ENCODE measurements at places on chromosomes 5 and 9. TPM values are rescaled to one million over a fixed set of nuclear protein-coding genes. Genes with fewer than 3 reads are reported as not detected.
A peak's percentile ranks its signal among the peaks of the same experiment; 100 is the strongest.

DNA sequence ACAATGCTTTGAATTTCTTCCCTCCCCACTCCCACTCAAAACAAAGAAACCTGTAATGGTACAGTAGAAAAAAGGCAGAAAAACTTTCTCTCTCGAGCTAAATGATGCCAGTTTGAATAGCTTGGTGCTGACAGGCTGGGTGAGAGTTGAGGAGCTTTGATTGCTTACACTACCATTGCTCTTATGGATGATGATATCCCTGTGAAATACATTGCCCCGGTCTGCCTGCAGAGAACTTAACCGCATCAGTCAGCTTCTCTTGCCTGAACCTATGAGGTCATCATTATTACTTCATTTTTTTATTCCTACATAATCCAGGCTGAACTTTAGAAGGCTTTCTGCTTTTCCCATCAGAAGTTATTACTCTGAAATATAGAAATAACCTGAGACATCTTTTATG is 69.3 kb downstream of the ISL1 start:
- H3K27me3 ChIP-seq, result no peaks in the 10 kb centered on the region
- H3K36me3 ChIP-seq, result no peaks in the 10 kb centered on the region
- no peaks in the 10 kb centered on the region for H3K4me1 ChIP-seq
- no peak overlapping the region for H3K27ac ChIP-seq

DNA sequence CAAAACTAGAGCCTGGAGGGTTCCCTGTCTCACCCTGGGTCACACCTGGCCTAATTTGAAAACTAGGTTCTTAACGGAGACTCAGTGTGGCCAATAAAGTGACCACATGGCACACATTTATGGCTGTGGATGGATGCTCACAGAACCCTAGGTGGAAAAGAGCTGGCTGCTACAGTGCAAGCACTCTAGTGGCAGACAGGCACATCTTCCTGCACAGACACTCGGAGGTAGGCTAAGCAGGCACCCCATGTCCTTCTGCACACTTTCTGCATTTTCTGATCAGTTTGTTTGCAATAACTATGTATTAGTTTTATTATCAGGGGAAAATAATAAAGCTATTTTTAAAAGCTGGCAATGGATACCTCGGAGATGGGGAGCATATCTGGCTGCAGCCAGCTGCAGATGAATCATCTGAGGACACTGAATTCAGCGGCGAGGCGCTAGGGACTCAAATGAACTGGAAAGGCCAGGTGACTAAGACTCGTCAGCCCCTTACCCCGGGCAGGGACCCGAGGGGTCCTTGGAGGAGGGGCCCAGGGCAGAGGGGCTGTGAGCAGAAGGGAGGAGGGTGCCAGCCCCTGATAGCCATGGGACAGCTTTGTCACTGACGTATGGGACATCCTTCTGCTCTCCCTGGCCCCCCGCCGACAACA is 96.2 kb downstream of the OLFM1 start:
- no peak overlapping the region for H3K4me3 ChIP-seq
- H3K27me3 ChIP-seq, result peaks cover 35% of the 10 kb centered on the region
- no peak for DNase-seq
- no peaks in the 10 kb centered on the region for H3K36me3 ChIP-seq

Gene PGM5
- total RNA-seq, result 3.9 TPM

DNA sequence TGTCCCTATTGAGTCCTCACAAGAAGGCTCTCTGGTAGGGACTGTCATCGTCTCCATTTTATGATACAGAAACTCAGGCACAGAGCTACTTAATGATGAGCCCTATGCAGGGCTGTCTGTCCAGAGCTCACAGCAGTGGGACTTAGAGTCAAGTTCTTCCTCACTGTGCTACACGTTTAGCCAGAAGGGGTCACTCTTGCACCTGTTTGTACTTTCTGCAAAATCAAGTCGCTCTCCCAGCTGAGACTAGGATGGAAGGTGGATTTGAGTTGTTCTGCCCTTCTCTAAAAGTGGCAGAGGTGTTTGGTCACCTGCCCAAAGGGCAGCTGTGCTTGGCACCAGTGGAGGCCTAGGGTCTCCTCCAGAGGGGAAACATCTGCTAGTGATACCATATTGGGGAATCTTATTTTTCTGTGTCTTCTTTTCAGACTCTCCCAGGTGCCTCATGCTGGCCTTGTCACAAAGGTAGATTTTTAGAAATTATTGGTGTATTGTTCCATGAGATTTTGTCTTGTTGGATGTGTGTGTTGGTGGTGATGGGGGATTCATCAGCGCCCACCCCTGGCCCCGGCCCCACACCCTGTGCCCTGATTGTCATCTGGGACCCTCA is 104.2 kb downstream of the PPARGC1B start:
- no peaks in the 10 kb centered on the region for H3K4me1 ChIP-seq
- DNase-seq, result peak; percentile 51
- no peak overlapping the region for H3K4me3 ChIP-seq
- no peak overlapping the region for H3K27ac ChIP-seq
- no peaks in the 10 kb centered on the region for H3K36me3 ChIP-seq
- H3K27me3 ChIP-seq, result peaks cover 3% of the 10 kb centered on the region

DNA sequence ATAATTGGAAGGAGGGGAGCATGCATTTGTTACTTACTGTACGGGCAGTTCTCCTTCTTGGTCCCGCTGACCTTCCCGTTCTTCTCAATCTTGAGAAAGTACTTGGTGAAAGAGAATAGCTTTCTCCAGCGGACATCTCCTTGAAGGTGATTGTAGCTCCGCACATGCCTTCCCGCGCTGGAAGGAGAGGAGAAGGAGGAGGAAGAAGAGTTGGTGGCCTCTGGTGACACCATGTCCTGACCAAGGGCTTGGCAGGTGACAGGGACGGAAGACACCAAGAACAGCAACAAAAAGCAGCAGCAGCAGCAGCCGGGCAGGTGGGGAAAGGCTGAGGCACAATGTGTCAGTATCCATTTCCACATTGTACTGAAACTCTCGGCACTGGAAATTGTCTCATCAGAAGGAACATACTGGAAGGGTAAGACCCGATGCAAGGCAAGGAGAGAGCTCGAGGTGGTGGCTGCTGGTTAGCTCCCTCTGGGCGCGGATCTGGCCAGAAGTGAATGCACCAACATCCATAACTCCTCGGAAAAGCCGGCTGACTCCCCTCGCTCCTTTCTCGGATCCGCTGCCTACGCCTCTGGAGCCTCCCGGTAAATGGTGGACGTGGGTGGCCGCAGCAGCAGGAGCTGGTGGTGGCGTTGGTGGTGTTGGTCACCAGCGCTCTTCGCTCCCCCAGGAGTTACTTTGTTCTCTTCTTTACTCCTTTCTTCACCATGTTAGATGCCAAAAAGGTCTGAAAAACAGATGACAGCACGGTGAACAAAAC is 715 bp downstream of the FGF10 start:
- peak overlapping the region; percentile 75 for H3K27ac ChIP-seq
- H3K36me3 ChIP-seq, result no peaks in the 10 kb centered on the region
- peaks cover 46% of the 10 kb centered on the region for H3K27me3 ChIP-seq
- peaks cover 35% of the 10 kb centered on the region for H3K4me1 ChIP-seq

DNA sequence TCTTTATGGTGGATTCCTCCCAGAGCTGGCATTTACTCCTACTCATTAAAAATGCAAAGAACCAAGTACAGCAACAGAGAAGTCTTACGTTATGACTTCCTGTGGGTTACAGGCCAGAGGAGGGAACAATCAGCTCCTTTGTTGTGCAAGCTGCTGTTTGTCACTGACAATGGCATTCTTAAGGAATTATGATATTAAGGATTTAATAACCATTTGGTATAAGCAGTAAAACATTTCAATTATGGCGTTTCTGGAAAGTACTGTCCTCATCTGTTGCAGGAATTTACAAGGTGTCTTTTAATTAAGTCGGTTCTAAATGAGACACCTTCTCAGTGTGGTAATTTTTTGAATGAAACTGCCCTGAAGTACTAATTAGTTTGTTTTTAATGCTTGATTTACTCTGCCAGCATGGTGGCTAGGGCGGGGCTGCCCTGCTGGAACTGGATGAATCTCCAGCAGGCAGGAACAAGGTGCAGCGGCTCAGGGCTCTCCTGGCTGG is 49.1 kb upstream of the VDAC1 start:
- no peaks in the 10 kb centered on the region for H3K36me3 ChIP-seq
- no peak for DNase-seq
- no peak overlapping the region for H3K27ac ChIP-seq

DNA sequence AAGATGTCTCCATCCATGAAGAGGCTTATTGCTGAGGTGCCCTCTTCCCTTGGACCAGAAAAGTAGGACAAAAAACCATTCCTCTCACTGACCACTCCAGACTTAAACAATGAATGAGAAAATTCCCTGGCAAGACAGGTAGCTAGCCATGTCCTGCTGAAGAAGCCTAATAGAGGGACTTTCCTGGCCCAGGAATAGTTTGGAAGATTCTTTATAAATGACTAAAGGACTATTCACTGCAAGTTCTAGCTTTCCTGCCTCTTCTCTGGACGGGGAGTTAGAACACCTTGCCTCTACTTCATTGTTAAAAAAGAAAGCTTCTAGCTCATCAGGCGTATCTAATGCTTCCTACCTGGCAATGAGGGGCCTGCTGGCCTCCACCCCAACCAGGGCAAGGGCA is 153.6 kb downstream of the NR3C1 start:
- no peaks in the 10 kb centered on the region for H3K4me1 ChIP-seq
- no peaks in the 10 kb centered on the region for H3K36me3 ChIP-seq
- DNase-seq, result no peak
- no peak overlapping the region for H3K27ac ChIP-seq
- H3K27me3 ChIP-seq, result peaks cover 2% of the 10 kb centered on the region

Gene PCDHGC4
- 3.0 TPM for total RNA-seq

DNA sequence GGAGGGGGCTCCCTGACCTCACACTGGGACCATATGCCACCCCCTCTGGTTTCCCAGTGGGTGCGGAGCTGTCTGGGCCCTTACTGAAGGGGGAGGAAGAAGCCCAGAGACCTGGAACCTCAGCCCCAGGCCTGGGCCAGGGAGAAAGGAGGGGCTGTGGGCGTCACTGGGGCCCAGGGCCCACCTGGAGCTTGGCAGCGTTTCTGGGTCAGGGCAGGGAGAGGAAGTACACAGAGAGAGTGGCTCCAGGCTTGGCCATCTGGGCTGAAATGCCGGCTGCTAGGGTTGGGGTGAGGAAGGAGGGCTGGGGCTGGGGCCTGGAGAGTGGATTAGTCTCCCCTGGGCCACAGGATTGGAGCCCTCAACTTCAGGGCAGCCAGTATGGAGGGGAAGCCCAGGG is 6.4 kb upstream of the DAB2IP start:
- peaks cover 17% of the 10 kb centered on the region for H3K4me1 ChIP-seq
- no peaks in the 10 kb centered on the region for H3K36me3 ChIP-seq
- H3K4me3 ChIP-seq, result no peak overlapping the region
- no peak for DNase-seq

DNA sequence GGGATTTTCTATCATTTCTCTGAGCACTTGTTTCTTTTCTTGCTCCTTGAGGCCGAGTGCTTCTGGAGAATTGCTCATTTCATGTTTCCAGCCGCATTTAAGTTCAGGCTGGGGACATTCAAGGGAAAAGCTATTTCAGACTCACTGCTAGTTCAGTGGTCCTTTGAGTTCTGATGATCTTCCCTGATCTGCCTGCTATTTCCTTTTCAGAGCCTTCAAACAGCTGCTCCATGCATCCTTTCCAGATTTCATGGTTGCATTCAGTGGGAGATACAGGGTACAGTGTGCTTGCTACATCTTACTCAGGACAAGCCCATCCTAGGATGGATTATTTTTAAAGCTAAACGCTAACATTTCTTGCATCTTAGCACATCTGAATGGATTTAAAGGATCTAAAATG is 14.7 kb downstream of the NDUFS4 start:
- DNase-seq, result no peak
- peaks cover 3% of the 10 kb centered on the region for H3K36me3 ChIP-seq
- H3K4me3 ChIP-seq, result no peak overlapping the region
- H3K27ac ChIP-seq, result no peak overlapping the region
- peaks cover 10% of the 10 kb centered on the region for H3K4me1 ChIP-seq

- H3K36me3 ChIP-seq, result peaks cover 7% of the 10 kb centered on the region
- H3K27ac ChIP-seq, result peak overlapping the region; percentile 2
- no peaks in the 10 kb centered on the region for H3K27me3 ChIP-seq
- H3K4me1 ChIP-seq, result no peaks in the 10 kb centered on the region
- no peak overlapping the region for H3K4me3 ChIP-seq
Measured at GRCh38 chr9:37534412-37534811, 41.8 kb downstream of the FBXO10 start.

Gene LRRC19
- not detected for total RNA-seq

DNA sequence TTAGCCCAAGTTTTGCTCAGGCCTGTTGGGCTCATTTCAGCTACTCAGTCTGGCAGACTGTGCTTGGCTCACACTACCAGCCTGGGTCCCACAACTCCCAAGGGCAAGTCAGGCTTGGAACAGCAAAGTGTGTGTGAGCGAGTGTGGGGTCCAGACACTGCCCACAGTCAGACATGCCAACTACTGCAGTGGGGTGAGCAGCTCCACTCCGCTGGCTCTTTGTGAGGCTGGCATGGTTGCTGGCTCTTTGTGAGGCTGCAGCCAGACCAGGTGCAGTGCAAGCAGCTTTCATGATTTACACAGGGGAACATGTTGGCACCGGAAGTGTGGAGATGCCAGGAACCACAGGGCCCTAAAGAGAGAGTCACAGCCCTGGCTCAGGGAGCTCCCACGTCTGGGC is 606.7 kb upstream of the FAM174A start:
- H3K4me3 ChIP-seq, result no peak overlapping the region
- no peaks in the 10 kb centered on the region for H3K36me3 ChIP-seq
- H3K27me3 ChIP-seq, result no peaks in the 10 kb centered on the region
- no peak for DNase-seq

GRCh38 chr9:126621061-126621918 is 7.6 kb downstream of the LMX1B start:
- peaks cover 97% of the 10 kb centered on the region for H3K27me3 ChIP-seq
- no peak overlapping the region for H3K27ac ChIP-seq

GRCh38 chr5:90899014-90899604 is 340.5 kb downstream of the ADGRV1 start:
- no peak for DNase-seq
- no peaks in the 10 kb centered on the region for H3K27me3 ChIP-seq
- H3K36me3 ChIP-seq, result no peaks in the 10 kb centered on the region
- H3K27ac ChIP-seq, result peak overlapping the region; percentile 42

DNA sequence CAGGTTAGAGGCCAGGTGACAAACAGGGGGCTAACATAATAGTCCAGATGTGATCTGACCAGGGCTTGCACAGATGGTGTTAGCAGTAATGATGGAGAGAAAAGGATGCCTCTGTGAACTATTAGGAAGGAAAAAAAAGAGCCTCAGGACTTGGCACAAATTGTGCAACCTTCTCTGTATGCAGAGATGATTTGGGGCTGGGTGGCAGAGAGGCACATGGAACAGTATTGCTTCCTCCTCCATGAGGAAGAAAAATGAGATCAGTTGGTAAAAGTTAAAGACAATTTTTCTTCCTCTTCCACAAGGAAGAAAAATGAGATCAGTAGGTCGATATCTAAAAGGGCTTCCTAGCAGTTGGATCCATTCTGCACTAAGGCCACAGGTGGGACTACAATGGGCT is 13.9 kb upstream of the ANXA6 start:
- H3K36me3 ChIP-seq, result no peaks in the 10 kb centered on the region
- DNase-seq, result no peak
- no peaks in the 10 kb centered on the region for H3K27me3 ChIP-seq

Gene TMEM174
- not detected for total RNA-seq
